ENCODE measurements at places on chromosomes 1 and 21. TPM values are rescaled to one million over a fixed set of nuclear protein-coding genes. Genes with fewer than 3 reads are reported as not detected.

Gene TMEM269
- total RNA-seq: 0.23 TPM

Gene CD48
- 204 TPM for total RNA-seq

Gene THEM4
- total RNA-seq: 49.3 TPM

Gene GABRD
- 0.18 TPM for total RNA-seq

Gene ADIPOR1
- 65.3 TPM for total RNA-seq

Gene LYPD8
- total RNA-seq: not detected

Gene RUNX3
- total RNA-seq: 98.8 TPM

Gene CSMD2
- not detected for total RNA-seq

Gene RNF207
- total RNA-seq: 36.3 TPM

Gene CA6
- total RNA-seq: 0.55 TPM

Gene KRTAP21-1
- total RNA-seq: not detected

All from T-helper 2 cell treated with Interferon-gamma antibody and Interleukin-4, amounts not matched to agents 100 ng/mL and 5 ng/mL, for 36 hours (primary cell).